ENCODE measurements at places on chromosomes 6 and 20. TPM values are rescaled to one million over a fixed set of nuclear protein-coding genes. Genes with fewer than 3 reads are reported as not detected.

GFOD1 gene
- 10.6 TPM for total RNA-seq

HLA-DRA gene
- total RNA-seq: 311 TPM

- peak overlapping the region; percentile 48 for H3K27ac ChIP-seq
- no peak overlapping the region for H3K4me3 ChIP-seq
- H3K27me3 ChIP-seq: no peaks in the 10 kb centered on the region
- DNase-seq: no peak
These were observed 18.7 kb downstream of the RAB5IF start for GRCh38 chr20:36624068-36624943.

DNA sequence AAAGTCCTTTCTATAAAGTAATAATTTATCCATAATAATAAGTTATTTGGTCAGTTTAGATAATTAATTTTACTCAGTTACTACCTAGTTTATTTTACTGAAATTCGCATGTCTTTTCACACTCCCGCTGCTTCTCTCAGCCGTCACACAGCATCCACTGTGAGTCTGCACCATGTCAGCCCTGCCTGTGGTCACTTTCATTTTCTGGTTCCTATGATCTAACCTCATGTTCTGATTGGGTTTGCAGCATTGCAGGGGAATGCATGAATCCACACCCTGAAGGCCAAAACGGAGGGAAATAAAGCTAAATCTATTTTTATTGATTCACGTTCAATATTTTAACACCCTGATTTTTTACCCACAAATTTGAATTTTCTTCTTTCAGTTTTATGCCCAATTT is 47.4 kb downstream of the PDE10A start:
- H3K27me3 ChIP-seq: no peaks in the 10 kb centered on the region
- H3K27ac ChIP-seq: no peak overlapping the region
- H3K36me3 ChIP-seq: no peaks in the 10 kb centered on the region
- no peaks in the 10 kb centered on the region for H3K4me1 ChIP-seq
- no peak for DNase-seq

- H3K4me1 ChIP-seq: peaks cover 47% of the 10 kb centered on the region
- no peak overlapping the region for H3K4me3 ChIP-seq
- no peak for DNase-seq
- peaks cover 72% of the 10 kb centered on the region for H3K36me3 ChIP-seq
- H3K27ac ChIP-seq: no peak overlapping the region
- H3K27me3 ChIP-seq: no peaks in the 10 kb centered on the region
These were observed 2.5 kb upstream of the CASS4 start for GRCh38 chr20:56409521-56409920.

DNA sequence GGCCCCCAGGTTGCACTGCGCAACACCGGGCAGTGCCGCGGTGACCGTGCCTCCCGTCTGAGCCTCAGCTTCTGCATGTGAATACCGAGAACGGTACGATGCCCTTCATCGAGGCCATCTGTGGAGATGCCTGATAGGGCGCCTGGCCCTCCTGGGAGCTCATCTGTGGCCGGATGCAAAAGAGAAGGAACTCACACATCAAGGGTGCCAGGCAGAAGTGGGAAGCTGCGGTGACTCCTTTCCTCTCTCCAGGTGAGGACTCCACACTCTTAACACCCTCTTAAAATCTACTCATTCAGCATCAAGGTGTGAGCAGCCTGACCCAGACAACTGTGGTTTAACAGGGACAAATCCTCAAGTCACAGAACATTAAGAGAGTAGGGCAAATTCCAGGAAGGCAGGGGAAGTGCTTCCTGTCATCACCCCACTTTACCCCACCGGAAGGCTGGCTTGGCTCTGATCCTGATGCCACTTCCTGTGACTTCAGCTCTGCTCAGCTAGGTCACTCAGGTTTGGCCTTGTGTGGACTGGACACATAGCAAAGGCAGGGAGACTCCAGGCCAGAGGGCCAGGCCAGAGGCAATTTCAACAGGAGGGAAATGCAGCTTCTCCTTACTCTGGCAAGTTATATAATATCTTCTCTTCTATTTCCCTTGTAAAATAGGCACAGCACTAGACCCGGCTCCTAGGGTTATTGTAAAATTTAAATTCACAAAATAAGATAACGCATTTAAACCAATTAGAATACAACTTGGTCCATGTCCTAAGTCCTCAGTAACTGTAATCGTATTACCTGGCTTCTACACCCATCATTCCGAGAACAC is 69.4 kb downstream of the CPNE5 start:
- H3K27ac ChIP-seq: peak overlapping the region; percentile 85
- peak; percentile 76 for DNase-seq
- H3K4me1 ChIP-seq: peaks cover 48% of the 10 kb centered on the region

DNA sequence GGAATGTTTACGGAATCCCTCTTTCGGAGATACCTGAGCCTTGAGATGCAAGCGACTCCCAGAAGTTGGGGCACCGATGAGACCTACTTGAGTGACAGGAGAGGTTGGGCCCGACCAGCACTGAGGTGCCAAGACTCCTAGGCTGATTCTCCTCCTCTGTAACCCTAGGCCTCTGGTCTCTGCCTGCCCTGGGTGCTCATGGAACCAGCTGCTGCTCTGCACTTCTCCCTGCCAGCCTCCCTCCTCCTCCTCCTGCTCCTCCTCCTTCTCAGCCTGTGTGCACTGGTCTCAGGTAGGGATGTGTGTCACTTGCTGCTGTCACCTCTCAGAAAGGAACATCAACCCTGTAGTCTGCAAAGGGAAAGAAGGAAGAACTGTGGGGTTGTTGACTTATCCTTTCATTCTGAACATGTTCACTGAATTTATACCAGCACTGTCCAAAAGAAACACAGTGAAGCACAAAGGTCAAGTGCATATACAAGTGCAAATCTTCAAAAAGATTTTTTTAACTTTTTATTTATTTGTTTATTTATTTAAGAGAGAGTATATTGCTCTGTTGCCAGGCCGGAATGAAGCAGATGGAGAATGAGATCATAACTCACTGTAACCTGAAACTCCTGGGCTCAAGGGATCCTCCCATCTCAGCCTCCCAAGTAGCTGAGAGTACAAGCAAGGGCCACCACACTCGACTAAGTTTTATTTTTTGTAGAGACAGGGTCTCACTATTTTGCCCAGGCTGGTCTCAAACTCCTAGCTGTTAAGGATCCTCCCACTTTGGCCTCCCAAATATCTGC is 913 bp downstream of the BTN2A2 start:
- peaks cover 39% of the 10 kb centered on the region for H3K4me1 ChIP-seq
- peak; percentile 48 for DNase-seq
- H3K27ac ChIP-seq: peak overlapping the region; percentile 91

GRCh38 chr20:50438986-50439407 is 71.2 kb upstream of the PTPN1 start:
- no peak for DNase-seq
- H3K4me3 ChIP-seq: no peak overlapping the region
- no peaks in the 10 kb centered on the region for H3K36me3 ChIP-seq
- H3K4me1 ChIP-seq: peaks cover 23% of the 10 kb centered on the region
- H3K27me3 ChIP-seq: no peaks in the 10 kb centered on the region
- H3K27ac ChIP-seq: no peak overlapping the region

GRCh38 chr20:47368301-47368700 is 11.8 kb upstream of the ZMYND8 start:
- H3K4me1 ChIP-seq: peaks cover 6% of the 10 kb centered on the region
- no peak overlapping the region for H3K27ac ChIP-seq
- H3K36me3 ChIP-seq: no peaks in the 10 kb centered on the region
- H3K4me3 ChIP-seq: no peak overlapping the region

DNA sequence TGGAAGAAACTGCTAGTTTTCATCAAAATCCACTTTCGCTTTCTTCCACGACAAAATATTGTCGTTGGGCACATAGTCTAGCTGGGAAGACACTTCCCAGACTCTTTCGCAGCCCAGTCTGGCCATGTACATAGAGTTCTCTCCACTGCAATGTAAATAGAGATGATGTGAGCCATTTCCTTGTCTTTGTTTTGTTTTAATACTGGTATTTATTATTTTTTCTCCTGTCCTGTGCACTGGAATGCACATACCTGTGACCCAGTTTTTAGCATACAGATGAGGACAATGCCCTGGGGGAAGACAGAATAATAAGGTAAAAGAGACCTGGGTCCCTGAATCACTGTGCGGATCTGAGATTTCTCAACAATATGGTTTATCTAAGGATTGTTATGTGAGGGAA is 149.5 kb upstream of the BMP5 start:
- H3K27ac ChIP-seq: no peak overlapping the region
- H3K36me3 ChIP-seq: no peaks in the 10 kb centered on the region
- no peaks in the 10 kb centered on the region for H3K27me3 ChIP-seq
- no peak overlapping the region for H3K4me3 ChIP-seq
- no peak for DNase-seq
